ENCODE measurements at places on chromosomes 12 and 14.

- peak; percentile 75 for DNase-seq
Measured at GRCh38 chr12:96489392-96490056, at the start of gene CFAP54. CFAP54 (plus strand) TSS chr12:96489577; CDS start chr12:96489610, 33 bp downstream.

DNA sequence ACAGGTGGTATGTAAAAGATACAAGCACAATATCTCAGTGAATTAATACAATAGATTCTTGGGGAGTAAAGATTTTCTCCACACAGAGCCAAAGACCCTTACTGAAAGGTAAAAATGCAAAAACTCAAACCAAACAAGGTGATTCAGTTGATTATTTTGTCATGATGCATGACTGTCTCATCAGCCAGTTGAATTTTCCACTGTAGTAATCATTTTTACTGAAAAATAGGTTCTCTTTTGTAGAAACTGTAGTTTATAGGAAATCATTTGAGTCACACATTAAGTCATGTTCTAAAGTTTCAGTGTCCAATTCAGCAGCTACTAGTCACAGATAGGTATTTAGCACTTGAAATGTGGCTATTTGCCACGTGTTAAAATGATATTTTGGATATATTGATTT is 53.6 kb downstream of the PPFIA2 start:
- DNase-seq = no peak

DNA sequence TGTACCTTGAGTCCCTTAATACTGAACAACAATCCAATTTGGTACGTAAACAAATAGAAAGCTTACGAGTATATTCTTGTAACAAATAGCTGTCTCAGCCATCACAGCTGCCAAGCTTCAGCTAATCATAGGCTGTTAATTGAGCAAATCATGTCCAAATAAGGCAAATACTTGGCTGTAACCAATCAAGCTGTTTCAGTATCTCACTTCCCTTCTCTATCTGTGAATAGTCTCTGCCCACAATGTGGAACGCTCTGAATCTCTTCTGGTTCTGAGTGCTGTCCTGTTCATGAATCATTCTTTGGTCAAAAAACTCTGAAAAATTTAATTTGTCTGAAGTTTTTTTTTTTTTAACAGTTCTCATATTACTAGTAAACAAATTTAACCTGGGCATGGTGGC is 5.8 kb upstream of the NEMF start:
- DNase-seq = no peak

GRCh38 chr12:118059341-118060191 is 1.4 kb downstream of the WSB2 start:
- no peak for DNase-seq

DNA sequence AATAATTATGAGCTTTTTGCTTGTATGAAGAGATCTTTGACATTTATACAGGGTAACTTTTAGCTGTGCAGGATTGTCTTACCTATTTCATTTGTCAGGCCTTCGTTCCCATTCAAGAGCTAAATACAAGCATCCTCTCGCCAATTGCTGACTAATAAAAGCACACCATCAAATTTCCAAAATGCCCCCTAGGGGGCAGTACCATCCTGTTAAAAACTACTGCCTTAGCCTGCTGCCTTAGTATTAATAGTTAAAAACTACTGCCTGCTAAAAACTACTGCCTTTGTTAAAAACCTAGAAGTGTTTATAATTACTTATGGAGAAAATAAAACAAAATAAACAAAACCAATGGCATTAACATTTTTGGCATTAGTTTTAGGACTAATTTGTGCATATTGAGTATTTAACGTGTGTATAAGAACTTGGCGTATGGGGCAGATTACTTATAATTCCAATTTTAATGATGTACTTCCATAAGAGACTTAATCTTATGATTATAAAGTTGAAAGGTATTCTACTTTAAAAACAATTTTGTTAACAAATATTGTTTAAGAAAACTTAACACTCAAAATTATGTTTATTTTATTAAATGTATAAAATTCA is 3.0 kb upstream of the IFI27L2 start:
- DNase-seq = peak; percentile 23

DNA sequence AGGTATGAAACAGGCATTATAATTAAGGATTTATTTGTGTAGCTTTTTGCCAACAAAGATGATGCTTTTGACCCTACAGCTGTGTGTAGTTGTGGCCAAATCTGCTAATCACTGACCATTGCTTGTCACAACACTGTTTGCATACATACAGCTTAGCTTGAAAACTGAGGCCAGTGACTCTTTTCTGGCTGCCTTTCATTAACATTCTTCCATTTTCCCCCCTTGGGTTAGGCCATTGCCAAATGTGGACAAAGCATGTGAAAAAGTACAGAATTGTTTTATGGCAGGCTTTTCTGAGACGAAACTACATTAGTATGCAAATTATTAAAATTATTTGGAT is 263.3 kb downstream of the SLC16A7 start:
- DNase-seq = no peak

GRCh38 chr14:61472011-61472672 is 150.8 kb downstream of the PRKCH start:
- DNase-seq = no peak

DNA sequence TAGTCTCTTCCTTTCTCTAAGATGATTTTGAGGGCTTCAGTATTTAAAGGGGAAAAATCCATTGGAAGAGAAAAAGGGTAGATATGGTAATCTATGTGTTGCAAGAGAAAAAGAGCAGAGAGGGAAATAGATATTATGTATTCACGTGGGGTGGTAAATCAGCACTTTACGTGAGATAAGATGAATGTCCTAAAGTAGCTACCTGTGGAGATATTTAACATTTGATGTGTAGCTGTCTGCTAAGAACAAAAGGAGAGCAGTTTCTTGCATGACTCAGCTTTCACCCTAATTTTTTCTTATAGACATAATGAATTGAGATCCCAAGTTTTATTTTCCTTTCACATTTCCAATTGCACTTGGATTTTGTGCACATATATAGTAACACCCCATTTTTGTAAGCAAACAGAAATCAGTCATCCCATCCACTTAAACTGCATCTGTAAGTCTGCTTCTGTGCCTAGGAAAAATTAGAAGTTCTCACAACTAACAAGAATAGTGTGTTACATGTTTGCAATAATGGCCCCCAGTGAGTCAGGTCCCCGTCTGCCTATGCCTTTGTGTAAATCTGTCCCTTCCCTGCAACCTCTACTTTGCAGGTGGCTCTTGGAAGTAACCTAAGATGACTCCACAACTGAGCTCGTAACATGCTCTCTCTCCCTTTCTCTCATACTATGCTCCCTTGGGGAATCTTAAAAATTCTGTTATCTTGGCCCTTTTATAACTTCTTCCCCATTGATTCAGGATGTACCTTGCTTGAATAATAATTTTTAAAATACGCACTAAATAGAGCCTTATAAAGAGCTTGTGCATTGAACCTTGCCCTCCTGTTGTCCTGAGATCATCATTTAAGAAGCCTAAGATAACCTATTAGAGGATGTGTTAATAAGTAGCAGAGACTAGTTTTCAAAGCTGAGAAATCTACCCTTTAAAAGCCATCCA is 3.7 kb downstream of the TMTC3 start:
- no peak for DNase-seq

GRCh38 chr12:54259194-54260011 is 20.5 kb downstream of the CBX5 start:
- no peak for DNase-seq

- DNase-seq = no peak
Measured at GRCh38 chr14:90388437-90388836, 8.4 kb upstream of the CALM1 start.

Measured in activated CD4-positive, CD25-positive, alpha-beta regulatory T cell (primary cell).